Frontal cortex (tissue), 4 donors: ENCODE measurements at places on chromosomes 6 and 20. TPM values are rescaled to one million over a fixed set of nuclear protein-coding genes. Genes with fewer than 3 reads are reported as not detected.

DNA sequence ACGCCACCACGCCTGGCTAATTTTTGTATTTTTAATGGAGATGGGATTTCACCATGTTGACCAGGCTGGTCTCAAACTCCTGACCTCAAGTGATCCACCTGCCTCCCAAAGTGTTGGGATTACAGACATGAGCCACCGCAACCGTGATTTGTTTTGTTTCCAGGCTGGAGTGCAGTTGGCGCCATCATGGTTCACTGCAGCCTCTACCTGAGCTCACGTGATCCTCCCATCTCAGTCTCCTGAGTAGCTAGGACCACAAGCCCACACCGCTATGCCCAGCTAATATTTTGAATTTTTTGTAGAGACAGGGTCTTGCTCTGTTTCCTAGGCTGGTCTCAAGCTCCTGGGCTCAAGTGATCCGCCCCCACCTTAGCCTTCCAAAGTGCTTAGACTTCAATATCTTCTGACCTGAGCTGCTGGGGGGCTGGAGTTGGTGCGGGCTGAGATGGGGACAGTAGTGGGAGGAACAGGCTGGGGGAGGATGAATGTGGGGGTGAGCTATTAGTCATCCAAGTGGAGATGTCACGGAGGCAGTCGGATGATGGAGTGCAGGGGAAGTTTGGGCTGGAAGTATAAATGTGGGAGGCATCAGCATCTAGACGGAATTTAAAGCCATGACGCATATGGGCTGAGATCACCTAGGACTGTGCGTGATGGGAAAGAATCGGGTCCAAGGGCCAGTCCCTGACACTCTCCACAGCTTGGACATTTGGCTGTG lies 23.1 kb upstream of the ZMYND8 start:
- no peak for DNase-seq

DNA sequence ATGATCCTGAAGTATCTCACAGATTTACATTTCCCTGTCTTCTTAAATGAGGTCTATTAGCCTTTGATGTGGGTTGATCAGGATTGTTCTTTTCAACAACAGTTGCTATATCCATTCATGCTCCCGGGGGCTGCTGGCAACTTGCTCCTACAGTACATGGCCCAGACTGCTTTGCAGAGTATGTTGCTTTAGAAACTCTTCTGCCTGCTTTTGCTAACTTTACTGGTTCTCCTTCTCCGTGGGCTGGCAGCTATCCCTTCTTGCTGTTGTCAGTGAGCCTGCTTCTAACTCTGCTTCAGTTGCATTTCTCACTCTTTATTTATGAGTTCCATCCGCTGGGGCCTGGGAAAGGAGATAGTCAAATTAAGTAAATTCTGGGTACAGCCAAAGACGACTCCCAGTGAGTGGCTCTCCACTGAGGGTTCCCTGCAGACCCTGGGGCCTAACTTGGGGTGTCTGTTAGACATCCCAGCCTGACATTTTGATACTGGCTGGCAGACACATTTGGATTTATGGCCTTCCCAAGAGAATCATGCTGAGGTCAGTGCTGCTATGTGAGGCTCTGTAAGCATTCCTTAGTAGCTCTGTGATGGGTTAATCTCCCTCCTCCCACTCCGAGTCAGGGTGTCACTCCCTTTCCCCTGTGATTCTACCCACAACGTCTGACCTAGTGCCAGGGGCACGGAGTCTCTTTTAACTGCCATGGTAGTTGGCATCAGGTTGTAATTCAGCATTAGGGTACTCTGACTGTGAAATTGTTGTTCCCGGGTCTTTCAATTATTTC lies 73.6 kb downstream of the SLX4IP start:
- no peak for DNase-seq

DNA sequence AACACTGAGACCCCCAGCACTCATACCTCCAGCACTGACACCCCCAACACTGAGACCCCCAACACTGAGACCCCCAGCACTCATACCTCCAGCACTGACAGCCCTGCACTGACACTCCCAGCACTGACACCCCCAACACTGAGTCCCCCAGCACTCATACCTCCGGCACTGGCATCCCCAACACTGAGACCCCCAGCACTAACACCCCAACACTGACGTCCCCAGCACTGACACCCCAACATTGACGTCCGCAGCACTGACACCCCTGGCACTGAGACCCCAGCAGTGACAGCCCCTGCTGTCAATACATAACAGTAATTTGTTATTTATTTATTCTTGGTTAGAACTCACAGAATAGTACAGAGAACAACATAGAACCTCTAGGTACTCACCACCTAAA lies 58.0 kb downstream of the ERMARD start:
- DNase-seq: no peak

DNA sequence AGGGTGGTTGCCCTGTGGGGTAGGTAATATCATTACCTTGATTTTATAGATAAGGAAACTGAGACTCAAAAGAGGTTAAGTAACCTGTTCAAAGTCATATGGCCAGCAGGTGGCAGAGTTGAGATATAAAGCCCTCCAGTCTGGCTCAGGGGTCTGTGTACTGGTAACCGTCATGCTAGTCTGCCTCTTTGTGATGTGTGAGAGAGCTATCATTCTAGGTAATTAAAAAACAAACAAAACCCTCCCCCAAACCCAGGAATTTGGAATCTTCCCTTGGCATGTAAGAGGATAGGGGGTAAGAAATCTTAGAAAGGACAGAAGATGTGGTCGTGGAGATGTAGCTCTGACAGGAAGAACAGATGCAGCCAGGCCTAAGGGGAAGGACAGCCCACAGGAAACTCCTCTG lies 206.0 kb downstream of the CDC5L start:
- DNase-seq: no peak

DNA sequence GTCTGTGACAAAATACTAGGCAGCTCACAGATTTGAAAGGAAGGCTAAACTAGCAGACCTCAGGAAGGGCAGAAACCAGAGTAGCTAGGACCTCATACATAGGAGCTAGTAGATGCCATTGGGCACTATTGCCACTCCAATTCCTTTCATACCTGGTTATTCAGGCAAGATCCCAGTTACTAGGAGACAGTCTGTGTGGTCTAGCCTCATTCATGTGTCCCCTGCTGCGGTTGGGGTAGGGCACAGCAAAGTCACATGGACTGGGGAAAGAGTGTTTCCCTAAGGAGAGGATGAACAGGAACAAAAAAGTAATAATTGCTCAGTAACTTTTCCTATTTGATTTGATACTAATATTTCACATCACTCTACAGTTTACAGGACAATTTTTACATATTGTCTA lies 204.6 kb upstream of the HEY2 start:
- no peak for DNase-seq

GRCh38 chr20:62906209-62906608 lies 20.1 kb downstream of the DIDO1 start:
- no peak for DNase-seq

DNA sequence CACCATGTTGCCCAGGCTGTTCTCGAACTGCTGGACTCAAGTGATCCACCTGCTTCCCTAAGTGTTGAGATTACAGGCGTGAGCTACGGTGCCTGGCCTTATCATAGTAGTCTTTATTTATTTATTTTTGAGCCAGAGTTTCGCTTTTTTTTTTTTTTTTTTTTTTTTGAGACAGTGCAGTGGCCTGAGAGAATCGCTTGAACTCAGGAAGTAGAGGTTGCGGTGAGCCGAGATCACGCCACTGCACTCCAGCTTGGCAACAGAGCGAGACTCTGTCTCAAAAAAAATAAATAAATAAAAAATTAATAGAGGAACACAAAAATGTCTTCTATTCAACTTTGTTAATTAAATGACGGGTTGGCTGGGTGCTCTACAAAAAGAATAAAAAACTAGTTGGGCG lies 12.9 kb downstream of the MAPRE1 start:
- no peak for DNase-seq

- DNase-seq: no peak
Measured at GRCh38 chr6:130377371-130377770, 11.6 kb downstream of the TMEM200A start.

DNA sequence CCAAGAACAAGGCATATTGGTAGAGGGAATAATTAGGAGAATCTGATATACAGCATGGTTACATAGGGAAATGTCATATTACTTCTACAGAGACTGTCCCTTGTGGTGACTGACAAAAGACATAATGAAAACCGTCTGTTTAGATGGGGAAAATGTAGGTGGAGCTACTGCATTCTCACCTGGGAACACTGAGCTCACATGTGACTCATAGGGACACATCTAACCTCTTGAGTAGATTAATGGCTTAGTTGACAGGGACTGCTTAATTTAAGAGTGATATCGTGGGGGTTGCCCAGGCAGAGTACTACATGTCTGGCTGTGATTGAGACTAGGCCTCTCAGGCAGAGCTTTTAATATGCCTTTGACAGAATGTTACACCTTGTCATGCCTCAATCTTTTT lies 235.3 kb upstream of the ZFP64 start:
- DNase-seq: no peak

LPA gene
- total RNA-seq: 1.2 TPM

GPR63 gene
- 13.9 TPM for total RNA-seq

OR2H2 gene
- total RNA-seq: not detected

ARMH2 gene
- not detected for total RNA-seq

TMEM244 gene
- 1.2 TPM for total RNA-seq

MACROD2 gene
- total RNA-seq: 47.7 TPM

IL17F gene
- total RNA-seq: not detected

IBTK gene
- total RNA-seq: 93.3 TPM

FGD2 gene
- total RNA-seq: 0.82 TPM

ZNF335 gene
- 12.6 TPM for total RNA-seq

HLA-F gene
- total RNA-seq: 0.82 TPM
